Foreskin keratinocyte (primary cell): ENCODE measurements at places on chromosomes 6 and 20.

- no peak for DNase-seq
Observed at GRCh38 chr6:166929542-166930189, 26.7 kb downstream of the RNASET2 start.

GRCh38 chr20:55649254-55649653 lies 356.1 kb downstream of the CBLN4 start:
- DNase-seq = no peak

GRCh38 chr6:132310921-132311320 lies 90.4 kb downstream of the MOXD1 start:
- no peak for DNase-seq

DNA sequence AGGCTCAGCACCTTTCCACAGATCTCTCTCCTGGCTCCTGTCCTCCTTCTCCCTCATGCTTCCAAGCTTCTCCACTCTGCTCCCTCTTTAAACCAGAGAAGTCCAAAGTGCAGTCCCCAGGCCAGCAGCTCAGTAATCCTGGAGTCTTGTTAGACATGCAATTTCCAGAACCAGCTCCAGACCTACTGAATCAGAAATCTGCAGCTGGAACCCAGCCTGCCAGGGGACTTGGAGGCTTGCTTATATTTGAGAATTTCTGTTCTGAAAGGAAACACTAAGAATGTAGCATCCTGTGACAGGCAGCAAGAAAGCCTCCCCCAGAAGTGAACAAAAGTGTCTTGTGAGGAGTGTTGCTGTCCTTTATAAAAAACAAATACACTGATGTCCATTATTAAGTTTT lies 438.1 kb downstream of the BCKDHB start:
- DNase-seq = no peak

- DNase-seq = no peak
Observed at GRCh38 chr20:15925376-15925775, 647.9 kb downstream of the KIF16B start.

- DNase-seq = no peak
Observed at GRCh38 chr6:108068618-108069017, 5.9 kb downstream of the OSTM1 start.

GRCh38 chr20:50438986-50439407 lies 71.2 kb upstream of the PTPN1 start:
- DNase-seq = peak; percentile 98

- no peak for DNase-seq
Observed at GRCh38 chr6:14676977-14677781, 559.6 kb downstream of the CD83 start.

- DNase-seq = no peak
Observed at GRCh38 chr6:151483994-151484393, 9.8 kb upstream of the CCDC170 start.

DNA sequence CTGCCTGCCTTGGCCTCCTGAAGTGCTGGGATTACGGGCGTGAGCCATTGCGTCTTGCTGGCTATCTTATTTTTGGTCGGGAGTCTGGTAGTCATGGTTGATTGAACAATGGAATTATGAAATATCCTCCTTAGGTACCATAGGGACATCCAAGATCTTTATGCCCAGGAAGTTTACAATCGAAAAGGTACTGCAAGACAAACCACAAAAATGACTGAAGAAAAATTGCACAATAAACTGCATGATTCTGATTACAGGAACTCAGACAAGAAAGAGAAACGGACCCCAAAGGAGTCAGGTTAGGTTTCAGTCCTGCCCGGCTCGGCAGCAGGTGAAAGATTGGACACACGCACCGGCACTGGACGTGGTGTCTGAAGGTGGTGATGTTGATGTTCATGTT lies 5.3 kb downstream of the SLC26A8 start:
- DNase-seq = no peak

DNA sequence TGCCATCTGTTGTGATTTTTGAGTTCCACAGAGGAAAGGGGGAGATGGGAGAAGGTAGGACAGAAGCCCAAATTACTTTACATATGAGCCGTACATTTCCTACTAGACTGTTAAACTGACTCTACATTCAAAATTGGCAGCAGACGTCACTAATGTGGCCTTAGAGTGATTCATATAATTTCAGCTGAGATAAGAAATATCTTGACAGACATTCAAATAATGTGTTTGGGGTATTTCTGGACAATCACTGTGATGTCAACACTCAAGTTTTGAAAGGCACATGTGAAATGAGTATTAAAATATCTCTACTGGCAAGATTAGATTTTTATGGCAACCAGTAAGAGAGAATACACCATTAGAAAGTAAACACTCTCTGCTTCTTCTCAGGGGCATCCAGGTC lies 104.0 kb downstream of the MTFR2 start:
- no peak for DNase-seq

GRCh38 chr20:21548390-21549035 lies 34.6 kb upstream of the NKX2-2 start:
- no peak for DNase-seq

- no peak for DNase-seq
Observed at GRCh38 chr20:47524015-47524784, 22.5 kb downstream of the NCOA3 start.

GRCh38 chr20:49573900-49574416 lies 6.0 kb upstream of the PTGIS start:
- DNase-seq = no peak

GRCh38 chr6:154501578-154501868 lies 9.0 kb downstream of the CNKSR3 start:
- DNase-seq = no peak

DNA sequence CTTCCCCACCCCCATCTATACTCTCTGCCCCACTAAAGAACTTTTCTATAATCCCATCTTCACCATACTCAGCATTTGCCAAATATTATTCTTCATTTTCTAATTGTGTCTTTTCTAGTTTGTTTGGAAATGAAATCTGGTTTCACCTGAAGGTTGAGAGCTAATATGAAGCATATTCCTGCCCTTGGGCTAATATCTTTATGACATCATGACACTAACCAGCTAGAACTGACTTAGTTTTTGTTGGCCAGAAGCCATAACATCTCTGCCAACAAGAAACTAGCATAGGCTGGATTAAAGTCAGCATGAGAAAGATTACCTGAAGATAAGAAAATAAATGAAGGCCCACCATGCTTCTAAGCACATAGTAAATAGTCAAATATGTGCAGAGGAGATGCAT lies 16.7 kb downstream of the UNC5CL start:
- peak; percentile 88 for DNase-seq

DNA sequence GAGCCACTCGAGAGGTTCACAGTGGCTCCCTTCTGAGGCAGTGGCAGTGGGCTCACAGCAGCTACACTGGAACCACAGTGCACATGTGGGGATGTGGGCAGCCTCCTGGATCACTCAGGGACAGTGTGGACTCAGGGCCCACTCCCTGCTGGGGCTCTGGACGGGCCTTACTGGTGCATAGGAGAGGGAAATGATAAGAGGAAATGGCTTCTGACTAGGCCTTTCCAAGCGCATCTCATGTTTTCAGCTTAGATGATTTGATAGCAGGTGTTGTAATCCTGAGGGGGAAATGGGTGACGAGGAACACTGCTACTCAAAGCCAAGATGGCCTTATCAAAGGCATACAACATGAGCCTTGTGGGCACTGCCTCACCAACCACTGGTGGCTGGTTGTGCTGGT lies 44.0 kb downstream of the PANK2 start:
- no peak for DNase-seq

- DNase-seq = no peak
Observed at GRCh38 chr6:77322604-77323003, 140.7 kb downstream of the HTR1B start.

- no peak for DNase-seq
Observed at GRCh38 chr6:13101985-13102384, 226.4 kb downstream of the TBC1D7 start.

DNA sequence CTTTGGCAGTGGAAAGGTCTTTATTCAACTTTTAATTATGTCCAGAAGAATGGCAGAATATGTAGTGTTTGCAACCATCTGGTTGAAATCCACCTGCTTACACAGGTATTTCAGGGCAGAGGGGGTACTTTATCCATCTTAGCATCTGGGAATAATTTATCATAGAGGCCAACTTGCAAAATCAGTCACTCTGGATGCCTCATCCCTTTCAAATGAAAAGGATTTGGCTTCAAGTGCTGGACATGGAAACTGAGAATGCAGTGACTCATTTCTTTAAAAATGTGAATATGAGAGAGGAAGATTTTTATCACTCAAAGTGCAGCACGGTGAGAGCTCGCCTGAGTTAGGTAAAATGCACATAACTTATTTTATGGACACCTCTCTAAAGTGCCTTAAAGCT lies 758.3 kb downstream of the KIF16B start:
- DNase-seq = peak; percentile 75

DNA sequence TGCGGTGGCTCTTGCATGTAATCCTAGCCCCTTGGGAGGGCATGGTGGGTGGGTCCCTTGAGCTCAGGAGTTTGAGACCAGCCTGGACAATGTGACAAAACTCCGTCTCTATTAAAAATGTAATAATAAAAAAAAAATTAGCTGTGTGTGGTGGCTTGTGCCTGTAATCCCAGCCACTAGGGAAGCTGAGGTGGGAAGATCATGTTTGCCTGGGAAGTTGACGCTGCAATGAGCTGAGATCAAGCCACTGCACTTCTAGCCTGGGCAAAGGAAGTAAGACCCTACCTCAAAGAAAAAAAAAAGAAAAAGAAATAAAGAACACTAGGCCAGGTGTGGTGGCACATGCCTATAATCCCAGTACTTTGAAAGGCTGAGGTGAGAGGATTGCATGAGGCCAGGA lies 4.5 kb upstream of the SAMHD1 start:
- no peak for DNase-seq

GRCh38 chr6:40356242-40356910 lies 230.8 kb downstream of the LRFN2 start:
- peak; percentile 22 for DNase-seq

DNA sequence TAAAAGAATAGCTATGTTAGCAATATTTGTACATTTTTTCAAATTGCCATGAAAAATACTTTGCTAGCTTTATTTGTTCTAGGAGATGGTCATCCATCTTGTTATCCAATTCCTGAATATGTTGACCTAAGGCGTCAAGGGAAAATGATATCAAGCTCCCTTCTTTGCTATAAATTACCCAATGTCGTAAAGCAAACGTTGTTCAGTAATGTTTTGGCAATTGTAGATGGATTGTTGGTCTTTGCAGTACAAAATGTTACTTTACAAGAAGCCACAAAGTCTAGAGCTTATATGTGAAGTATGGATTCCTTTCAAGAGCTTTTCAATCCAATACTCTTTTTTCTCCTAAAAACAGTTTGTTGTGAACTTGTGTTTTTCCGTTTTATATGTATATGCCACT lies 3.3 kb downstream of the NCR2 start:
- no peak for DNase-seq

DNA sequence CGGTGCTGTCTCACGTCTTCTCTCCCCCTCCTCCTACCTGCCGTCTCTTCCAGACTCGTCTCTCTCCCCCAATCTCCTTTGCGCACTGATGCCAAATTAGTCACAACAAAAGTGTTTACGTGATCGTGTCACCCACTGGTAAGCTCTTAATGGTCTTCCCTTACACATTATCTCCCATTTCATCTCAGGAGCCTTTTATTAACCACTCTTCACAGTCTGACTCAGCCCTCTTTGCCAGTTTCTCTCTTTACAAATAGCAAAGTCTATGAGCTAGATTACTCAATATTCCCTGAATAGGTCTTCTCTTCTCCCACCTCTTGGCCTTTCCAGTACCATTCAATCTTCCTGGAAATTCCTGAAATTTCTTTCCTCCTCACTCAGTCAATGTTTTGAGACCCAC lies 247.0 kb downstream of the ESR1 start:
- peak; percentile 56 for DNase-seq

DNA sequence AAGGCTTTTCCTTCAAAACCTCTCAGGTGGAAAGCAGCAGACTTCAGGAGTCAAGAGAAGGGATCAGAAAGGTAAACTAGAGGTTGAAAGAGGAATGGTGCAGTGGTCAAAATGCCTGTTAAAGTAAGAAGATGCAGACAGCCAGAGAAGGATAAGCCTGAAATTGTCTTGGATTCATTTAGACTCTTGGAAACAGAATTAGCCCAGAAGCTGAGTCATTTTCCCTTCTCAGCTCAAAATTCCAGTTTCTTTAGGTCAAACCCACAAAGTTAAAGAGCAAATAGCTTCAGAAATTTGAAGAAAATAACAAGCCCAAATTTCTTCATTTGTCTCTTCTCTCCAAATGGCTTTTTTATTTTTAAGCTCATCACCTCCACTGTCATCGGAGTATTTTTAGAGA lies 73.9 kb downstream of the DHX35 start:
- no peak for DNase-seq

DNA sequence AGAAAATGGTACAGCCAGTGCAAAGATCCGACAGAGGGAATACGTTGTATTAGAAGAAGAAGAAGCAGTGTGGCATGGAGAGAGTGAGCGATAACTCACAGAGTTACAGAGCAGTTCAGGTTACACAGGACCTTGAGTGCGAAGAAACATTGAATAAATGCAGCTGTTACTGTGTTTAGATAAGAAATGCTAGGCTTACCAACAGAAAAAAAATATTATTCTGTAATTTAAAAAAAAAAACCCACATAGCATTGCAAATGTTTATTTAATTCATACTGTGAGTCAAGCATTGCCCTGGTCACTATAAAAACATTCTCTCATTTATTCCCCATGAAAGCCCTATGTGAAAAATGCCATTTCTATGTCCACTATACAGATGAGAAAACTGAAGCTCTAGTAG lies 373.4 kb upstream of the EPHA7 start:
- DNase-seq = no peak

- no peak for DNase-seq
Observed at GRCh38 chr20:17758010-17758409, 58.2 kb downstream of the BANF2 start.

- no peak for DNase-seq
Observed at GRCh38 chr20:16759181-16759563, 11.0 kb downstream of the OTOR start.

GRCh38 chr6:71383901-71384489 lies 95.4 kb downstream of the OGFRL1 start:
- DNase-seq = no peak

DNA sequence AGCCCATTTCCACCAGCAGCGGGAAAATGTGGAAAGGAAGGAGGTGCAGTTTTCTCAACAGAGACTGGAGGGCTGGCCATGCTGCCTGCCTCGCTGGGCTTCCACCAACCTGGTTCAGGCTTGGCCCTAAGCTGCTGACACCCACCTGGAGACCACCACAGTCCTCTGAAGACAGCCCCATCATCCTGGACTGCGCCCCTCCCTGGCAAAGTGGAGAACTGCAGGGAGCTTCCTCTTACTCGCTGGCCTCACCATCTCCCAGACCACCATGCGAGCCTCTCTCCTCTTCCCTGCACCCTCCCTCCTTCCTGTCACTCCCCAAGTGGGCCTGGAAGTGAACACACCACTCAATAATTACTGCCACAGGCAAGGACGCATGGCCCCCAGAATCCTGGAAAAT lies 71.5 kb downstream of the PSMG4 start:
- no peak for DNase-seq

DNA sequence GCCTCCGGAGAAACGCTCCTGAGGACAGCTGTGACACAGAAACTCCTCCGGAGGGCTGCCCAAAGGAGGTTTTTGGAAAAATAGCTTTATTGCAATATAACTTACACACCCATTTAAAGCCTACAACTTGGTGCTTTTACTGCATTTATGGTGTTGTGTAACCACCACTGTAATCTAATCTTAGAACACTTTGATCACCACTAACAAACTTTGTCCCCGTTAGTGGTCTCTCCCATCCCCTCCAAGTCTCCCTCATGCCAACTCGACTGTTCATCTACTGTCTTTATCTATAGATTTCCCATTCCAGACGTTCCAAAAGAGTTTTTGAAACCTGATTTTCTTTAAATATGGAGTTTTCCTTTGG lies 62.8 kb downstream of the SYNJ2 start:
- no peak for DNase-seq

- no peak for DNase-seq
Observed at GRCh38 chr20:57024849-57025248, 241.6 kb downstream of the BMP7 start.
